Omental fat pad (tissue), 4 donors: ENCODE measurements at places on chromosomes 6 and 20. TPM values are rescaled to one million over a fixed set of nuclear protein-coding genes. Genes with fewer than 3 reads are reported as not detected.

OLIG3 gene
- total RNA-seq, result not detected

CRIP3 gene
- 0.94 TPM for total RNA-seq

ZKSCAN4 gene
- 3.7 TPM for total RNA-seq

ELOVL2 gene
- total RNA-seq, result 1.3 TPM

UBD gene
- total RNA-seq, result 4.9 TPM

RNF39 gene
- total RNA-seq, result 1.7 TPM

- peak; percentile 42 for DNase-seq
These were observed 101.0 kb downstream of the NRN1 start for GRCh38 chr6:5905431-5906339.

DNA sequence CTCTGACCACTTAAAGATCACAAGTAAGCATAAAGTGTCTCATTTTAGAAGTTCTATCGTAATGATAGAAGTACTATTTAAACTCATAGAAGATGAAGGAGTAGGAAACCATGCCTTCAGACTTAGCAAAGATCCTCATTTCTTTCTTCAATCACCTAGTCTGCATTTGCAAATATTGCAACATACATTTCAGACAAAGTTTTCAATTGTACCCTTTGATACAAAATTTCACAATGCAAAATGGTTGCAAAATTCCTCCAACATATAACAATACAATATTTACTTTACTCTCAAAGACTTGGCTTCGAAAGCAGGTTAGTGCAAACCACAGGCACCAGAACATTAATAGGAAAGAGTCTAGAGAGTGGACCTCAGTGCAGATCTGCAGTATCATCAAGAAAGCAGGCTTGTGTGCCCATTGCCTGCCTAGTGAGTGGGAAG, 16.1 kb upstream of the ROS1 start:
- no peak for DNase-seq

DNA sequence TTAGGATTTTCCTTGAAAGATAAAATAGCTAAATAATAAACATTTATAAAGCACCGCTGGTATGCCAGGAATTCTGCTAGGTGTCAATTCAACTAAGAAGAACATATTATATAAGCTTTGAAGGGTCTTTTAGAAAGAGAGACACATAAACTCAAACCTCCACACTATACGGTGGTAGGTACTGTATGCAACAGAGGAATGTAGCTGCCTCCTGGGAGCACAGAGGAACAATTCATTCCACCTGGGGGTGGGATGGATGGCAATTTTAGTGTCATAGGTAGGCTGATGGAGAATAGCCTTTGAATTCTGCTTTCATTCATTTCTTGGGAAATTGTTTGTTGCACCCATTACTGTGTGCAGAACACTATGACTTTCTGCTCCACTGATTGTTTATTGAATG, 447.1 kb upstream of the MAP3K7 start:
- DNase-seq, result no peak

GRCh38 chr20:49104365-49104648, 58.2 kb downstream of the CSE1L start:
- DNase-seq, result no peak

GRCh38 chr6:169850154-169850553, 98.7 kb downstream of the ERMARD start:
- DNase-seq, result no peak

GRCh38 chr6:15826814-15827318, 164.0 kb upstream of the DTNBP1 start:
- DNase-seq, result no peak

DNA sequence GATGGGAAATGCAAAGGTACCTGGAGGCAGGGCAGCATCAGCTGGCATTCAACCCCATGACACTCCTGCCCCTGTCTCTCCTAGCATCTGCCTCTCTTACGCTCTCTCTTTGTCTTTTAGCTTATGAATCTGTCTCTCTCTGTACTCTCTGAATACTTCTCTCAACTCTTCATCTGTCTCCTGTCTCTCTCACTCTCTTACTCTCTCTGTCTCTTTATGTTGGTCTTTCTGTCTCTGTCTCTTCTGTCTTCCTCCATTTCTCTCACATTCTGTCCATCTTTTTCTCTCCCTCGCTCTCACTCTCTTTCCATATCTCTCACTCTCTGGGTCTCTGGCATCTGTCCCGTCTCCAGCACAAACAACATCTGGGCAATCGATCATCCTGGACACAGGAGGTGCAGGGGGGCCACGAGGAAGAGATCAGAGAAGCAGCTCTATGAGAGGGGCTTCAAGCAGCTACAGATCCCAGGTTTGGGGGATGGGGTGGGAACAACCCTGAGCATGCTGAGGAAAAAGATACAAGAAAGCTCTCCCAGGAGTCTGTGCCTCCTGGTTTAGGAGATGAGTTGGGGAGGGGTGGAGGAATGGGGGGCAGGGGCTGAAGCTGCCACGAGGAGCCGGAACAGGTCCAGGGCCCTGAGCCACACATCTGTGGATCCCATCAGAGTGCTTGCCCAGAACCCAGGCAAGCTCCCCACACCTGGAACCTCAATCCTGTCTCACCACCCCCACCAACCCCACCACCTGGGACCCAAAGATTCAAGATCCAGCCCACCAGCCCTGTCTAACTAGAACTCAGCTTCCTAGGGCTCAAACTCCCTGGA, 2.4 kb downstream of the COL11A2 start:
- no peak for DNase-seq

DNA sequence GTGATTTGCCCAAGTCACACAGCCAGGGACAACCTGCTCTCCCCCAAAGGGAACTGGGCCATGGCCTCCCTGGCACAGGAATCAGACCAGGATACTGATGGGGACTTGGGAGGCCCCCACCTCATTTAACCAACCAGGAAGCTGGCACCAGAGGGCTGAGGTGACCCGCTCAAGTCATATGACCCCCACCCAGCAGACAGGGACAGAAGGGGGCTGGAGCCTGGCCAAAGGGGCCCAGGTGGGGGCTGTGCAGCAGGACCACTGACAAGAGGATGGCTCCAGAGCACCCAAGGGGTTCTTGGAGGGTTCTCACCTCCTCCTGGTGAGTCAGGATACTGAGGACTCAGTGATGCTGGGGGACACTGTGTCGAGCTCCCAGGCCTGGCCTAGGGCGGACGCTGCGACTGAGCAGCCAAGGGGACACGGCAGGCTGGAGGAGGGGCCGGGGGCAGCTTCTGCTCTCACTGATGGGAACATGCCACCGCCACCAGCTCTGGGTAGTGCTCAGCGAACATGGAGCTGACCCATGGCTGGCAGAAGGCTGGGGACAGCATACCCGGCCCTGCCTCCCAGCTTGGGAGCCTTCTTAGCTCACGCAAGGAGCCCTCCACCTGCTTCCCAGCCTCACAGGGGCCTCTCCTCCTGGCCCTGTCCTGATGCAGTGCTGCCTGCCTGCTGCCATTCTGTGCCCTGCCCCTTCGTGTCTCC, 1.2 kb downstream of the CST7 start:
- DNase-seq, result no peak

GRCh38 chr20:63112491-63113219, 103.3 kb downstream of the YTHDF1 start:
- no peak for DNase-seq

- DNase-seq, result no peak
These were observed 40.2 kb downstream of the PMEPA1 start for GRCh38 chr20:57669632-57670031.

GRCh38 chr6:107353773-107354382, 105.5 kb downstream of the PDSS2 start:
- DNase-seq, result no peak

GRCh38 chr20:23143098-23143497, 57.0 kb upstream of the CD93 start:
- DNase-seq, result peak; percentile 25

DNA sequence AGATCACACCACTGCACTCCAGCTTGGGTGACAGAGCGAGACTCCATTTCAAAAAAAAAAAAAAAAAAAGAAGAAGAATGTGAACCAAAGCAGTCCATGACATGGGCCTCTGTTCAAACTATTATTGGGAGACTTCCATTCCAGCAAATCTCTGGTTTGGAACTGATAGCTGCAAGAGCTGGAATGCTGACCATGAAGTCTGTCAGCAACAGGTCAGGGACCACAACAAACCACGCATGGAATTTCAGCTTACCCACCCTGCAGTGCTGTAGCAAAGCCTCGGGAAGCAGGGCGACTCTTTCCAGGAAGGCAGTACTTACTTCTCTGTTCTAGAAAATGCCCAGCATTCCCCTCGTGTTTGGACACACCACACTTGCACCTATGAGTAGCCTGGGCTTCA, 34.1 kb upstream of the TBC1D7 start:
- DNase-seq, result no peak

DNA sequence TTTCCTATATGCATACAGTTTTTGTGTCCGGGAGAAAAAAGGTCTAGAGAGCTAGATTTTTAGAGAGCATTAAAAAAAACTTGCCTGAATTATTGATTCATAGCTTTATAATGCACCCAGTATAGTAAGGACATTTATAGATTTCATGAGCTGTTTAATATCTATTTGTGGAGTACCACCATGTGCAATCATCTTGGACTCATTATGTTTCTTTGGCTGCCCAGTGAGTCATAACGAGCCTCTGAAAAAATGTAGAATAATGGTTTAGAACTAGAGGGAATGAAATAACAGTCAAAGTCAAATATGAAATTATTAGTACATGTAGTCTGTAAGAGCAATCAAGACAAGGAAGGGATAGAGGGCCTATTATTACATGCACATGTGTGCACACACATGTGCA, 350.0 kb downstream of the CD83 start:
- no peak for DNase-seq

- DNase-seq, result no peak
These were observed 141.1 kb downstream of the BMP5 start for GRCh38 chr6:55734256-55734655.
